Activated T-helper 2 cell treated with anti-CD3 and anti-CD28 coated beads, Interferon-gamma antibody, Interleukin-2, Interleukin-4, amounts not matched to agents 10 μg/mL and 5 μg/mL and 100 μg/mL, durations not matched to agents 14 hours and 24 hours and 36 hours (primary cell): ENCODE measurements at places on chromosomes 4 and X. TPM values are rescaled to one million over a fixed set of nuclear protein-coding genes. Genes with fewer than 3 reads are reported as not detected.

- no peaks in the 10 kb centered on the region for H3K36me3 ChIP-seq
- DNase-seq: no peak
- peaks cover 6% of the 10 kb centered on the region for H3K4me1 ChIP-seq
These were observed 127.0 kb upstream of the ETNPPL start for GRCh38 chr4:108889696-108890483.

DNA sequence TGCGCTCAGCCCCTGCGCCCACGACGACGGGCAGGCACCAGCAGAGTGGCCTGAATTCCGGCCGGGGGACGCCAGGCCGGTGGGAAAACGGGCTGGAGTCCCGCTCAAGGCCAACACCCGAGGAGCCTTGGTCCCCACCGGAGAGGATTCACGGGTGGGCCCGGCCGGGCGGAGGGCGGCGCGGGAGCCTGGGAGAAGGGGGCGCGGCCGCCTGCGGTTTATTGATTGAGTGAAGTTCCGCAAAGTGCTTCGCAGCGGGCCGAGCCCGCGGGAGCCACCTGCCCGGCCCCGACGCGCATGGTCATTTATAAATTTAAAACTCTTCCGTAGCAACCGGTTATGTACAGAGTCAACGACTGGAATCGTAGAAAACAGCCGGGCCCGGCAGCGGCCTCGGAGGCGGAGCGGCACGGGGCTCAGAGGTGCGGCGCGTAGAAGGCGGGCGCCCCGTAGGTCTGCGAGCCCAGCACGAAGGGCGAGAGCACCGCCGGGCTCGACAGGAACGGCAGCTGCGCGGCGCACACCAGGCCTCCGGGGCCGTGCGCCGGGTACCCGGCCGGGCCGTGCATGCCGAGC is 3.6 kb downstream of the NKX1-1 start:
- H3K27me3 ChIP-seq: peaks cover 18% of the 10 kb centered on the region
- H3K27ac ChIP-seq: no peak overlapping the region
- H3K36me3 ChIP-seq: peaks cover 2% of the 10 kb centered on the region
- DNase-seq: no peak

DNA sequence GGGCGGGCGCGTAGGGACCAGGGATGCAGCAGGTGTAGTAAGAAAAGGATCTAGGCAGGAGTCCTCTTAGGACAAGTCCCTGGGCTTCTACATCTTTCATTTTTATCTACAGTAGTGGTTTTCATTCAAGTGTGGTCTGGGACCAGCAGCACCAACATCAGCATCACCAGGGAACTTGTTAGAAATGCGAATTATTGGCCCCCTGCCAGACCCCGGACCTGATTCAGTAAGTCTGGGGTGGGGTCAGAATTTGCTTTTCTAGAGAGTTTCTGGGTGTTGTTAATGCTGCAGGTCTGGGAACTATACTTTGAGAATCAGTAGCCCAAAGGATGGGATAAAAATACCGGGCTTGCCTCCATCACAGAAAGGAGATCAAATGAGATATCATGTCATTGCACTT is 1.3 kb upstream of the PCYT1B start:
- peaks cover 10% of the 10 kb centered on the region for H3K4me1 ChIP-seq
- no peak for DNase-seq
- no peak overlapping the region for H3K27ac ChIP-seq
- H3K36me3 ChIP-seq: no peaks in the 10 kb centered on the region
- no peak overlapping the region for H3K4me3 ChIP-seq

- no peak overlapping the region for H3K27ac ChIP-seq
- H3K4me3 ChIP-seq: no peak overlapping the region
- no peak for DNase-seq
These were observed 21.6 kb downstream of the PCDH18 start for GRCh38 chr4:137510557-137511265.

C4orf51 gene
- total RNA-seq: not detected in 2 replicates

ADAMTS3 gene
- not detected in 2 replicates for total RNA-seq
